ENCODE measurements at places on chromosomes 4 and X.

GRCh38 chr4:94175553-94176261, 32.0 kb upstream of the SMARCAD1 start:
- DNase-seq = no peak

- no peak for DNase-seq
Observed at GRCh38 chr4:38106886-38107514, 146.8 kb downstream of the PTTG2 start.

- no peak for DNase-seq
Observed at GRCh38 chr4:148095346-148095923, 346.8 kb downstream of the NR3C2 start.

DNA sequence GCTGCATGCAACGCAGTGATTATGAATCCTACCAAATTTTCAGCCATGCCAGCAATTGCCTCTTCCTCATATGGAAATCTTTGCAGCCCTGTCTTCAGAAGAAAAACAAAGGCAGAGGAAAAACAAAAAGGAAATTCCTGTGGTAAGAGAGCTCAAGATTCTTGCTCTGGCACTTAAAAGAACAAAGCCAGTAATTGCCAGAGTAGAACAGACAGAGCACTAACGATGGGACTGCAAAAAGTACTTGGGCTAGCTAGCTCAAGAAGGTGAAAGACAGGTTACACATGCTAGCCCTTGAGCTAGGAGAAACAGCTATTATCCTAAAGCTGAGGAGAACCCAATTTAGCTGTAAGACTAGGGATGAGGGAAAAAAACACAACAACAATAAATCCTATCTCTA, 582.3 kb downstream of the KCNIP4 start:
- DNase-seq = no peak

- peak; percentile 13 for DNase-seq
Observed at GRCh38 chrX:56232221-56233082, at the start of gene KLF8. Gene KLF8, plus strand, starts transcription at chrX:56232356. Its CDS starts 979 bp downstream, at chrX:56233335.

GRCh38 chr4:34323549-34324320, 1920.6 kb downstream of the ARAP2 start:
- DNase-seq = no peak

DNA sequence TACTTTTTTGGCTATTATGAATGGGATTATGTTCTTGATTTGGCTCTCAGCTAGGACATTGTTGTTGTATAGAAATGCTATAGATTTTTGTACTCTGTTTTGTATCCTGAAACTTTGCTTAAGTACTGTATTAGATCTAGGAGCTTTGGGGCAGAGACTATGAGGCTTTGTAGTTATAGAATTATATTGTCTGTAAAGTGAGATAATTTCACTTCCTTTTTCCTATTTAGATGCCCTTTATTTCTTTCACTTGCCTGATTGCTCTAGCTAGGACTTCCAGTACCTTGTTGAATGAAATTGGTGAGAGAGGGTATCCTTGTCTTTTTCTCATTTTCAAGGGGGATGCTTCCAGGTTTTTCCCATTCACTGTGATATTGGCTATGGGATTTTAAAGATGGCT, 28.1 kb downstream of the ADAM29 start:
- DNase-seq = no peak

GRCh38 chr4:181264893-181265292, 978.3 kb upstream of the TENM3 start:
- peak; percentile 43 for DNase-seq

GRCh38 chrX:48965959-48966358, 5.7 kb downstream of the KCND1 start:
- no peak for DNase-seq

DNA sequence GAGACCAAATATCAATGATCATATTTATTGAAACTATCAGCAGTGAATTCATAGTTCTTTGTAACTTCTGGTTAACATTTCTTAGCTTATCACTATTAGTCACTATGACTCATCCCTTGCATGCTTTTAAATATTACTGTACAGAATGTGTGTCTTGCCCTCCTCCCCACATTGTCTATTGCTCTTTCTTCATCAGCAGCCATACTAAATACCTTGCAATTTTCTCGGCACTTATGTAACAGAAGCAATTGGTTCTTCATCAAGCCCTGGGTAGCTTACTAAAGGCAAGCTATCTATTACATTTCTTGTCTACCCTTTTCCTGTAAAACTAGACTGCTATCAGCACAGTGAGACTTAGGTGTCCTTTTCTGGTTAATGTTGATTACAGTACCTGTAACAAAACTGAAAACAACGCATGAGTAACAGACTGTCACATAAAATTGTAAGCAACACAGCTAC, 8.2 kb downstream of the KLHL4 start:
- DNase-seq = no peak

GRCh38 chr4:16443504-16444088, 217.3 kb upstream of the TAPT1 start:
- peak; percentile 9 for DNase-seq

- no peak for DNase-seq
Observed at GRCh38 chr4:96073461-96073860, 233.6 kb downstream of the PDHA2 start.

DNA sequence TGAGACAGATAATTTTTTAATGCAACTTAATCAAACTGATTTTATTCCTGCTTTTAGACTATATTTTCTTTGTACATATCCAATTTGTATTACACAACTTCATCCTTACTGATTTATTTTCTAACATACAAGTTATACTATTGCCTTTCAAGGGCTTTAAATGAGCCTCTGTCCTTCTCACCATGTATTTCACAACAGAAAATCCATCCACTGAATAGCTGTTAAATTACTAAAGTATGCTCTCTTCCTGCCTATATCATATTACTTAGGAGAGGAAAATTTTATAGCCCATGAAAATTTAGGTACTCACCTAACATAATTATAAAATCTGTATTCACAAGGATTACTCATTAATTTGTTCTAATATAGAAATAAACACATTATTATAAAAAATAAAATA, 528.6 kb downstream of the ANKRD50 start:
- DNase-seq = no peak

- no peak for DNase-seq
Observed at GRCh38 chrX:46647251-46647650, 73.7 kb downstream of the CHST7 start.

GRCh38 chr4:83751336-83751949, 215.5 kb downstream of the GPAT3 start:
- DNase-seq = no peak

DNA sequence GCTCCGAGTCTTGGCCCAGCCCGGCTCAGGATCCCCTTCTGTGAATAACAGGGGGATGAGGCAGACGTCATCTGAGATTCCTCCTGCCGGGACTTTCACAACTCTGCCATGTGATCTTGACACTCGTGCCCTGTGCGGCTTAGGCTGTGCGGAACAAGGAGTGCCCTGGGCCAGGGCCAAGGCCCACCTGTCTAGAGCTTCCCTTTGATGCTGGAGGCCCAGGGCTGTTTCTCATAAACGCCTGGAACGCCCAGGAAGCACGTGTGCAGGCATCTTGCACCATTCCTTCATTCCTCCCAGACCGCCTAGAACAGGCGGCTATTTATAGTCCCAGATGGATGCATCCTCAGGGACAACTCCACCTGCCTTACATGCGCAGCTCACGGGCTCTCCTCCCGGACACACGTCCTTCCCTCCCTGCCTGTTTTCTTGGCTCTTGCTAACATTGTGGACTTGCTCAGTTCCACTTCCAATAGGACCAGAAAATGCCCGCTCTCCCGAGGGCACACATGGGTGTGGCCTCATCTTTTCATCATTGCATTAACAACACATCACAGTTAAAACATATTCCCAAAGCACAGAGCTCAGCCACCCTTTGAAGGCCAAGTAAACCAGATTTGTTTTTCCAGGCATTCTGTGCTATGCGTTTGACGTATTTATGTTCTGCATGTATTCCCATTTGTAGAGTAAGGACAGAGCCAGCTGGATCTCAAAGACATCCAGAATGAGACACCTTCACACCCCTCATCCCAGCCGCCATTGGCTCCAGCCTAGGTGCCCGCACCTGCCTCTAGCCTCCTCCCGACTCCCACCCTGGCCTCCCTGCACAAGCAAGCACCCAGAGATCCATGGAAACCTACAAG, 57.2 kb downstream of the ABLIM2 start:
- DNase-seq = no peak

- no peak for DNase-seq
Observed at GRCh38 chr4:147052361-147052760, 106.7 kb upstream of the TTC29 start.

GRCh38 chr4:46270986-46271596, 118.8 kb downstream of the GABRA2 start:
- no peak for DNase-seq

GRCh38 chr4:141511055-141511454, 125.3 kb upstream of the IL15 start:
- no peak for DNase-seq

DNA sequence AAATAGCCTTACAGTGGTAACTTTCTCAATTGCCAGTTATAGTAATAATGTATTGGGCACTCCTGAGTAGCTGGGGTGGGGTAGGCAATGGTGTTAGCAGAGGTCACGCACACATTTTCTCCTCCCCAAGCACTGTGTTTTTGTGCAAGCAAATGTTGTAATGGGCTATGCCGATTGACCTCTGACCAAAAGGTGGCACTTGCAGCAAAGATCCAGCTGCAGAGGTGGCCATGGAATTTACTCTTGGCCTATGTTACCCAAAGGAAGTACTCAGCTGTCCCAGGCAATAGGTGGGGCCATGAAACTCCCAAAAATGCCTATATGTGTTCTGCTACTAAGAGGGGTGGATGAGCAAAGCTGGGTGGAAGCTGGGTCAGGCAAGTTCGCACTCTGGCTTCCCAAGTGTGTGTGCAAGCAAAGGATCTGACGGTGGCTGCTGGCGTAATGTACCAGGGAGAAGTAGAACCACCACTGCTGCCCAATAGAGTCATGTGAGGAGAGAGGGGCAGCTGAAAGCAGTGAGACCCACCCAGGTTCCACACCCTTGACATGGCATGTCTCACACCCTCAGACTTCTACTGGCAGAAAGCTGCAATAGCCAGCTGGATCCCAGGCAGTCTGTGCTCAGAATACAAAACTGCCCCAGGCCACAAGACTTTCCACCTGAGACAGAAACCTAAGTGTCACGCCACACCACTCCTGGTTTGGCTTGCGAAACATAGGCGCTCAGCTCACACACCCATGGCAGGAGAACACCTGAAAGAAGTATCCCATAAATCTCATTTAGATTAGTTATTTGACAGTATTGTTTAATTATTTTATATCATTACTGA, 353.3 kb upstream of the EMCN start:
- no peak for DNase-seq
